T-cell (primary cell): ENCODE measurements at places on chromosomes 6 and 20. TPM values are rescaled to one million over a fixed set of nuclear protein-coding genes. Genes with fewer than 3 reads are reported as not detected.

The SCRT2 gene
- not detected for total RNA-seq

- DNase-seq = no peak
Observed at GRCh38 chr20:61123751-61124368, 128.2 kb upstream of the CDH4 start.

- DNase-seq = no peak
Observed at GRCh38 chr6:168518348-168518745, 77.4 kb downstream of the SMOC2 start.

DNA sequence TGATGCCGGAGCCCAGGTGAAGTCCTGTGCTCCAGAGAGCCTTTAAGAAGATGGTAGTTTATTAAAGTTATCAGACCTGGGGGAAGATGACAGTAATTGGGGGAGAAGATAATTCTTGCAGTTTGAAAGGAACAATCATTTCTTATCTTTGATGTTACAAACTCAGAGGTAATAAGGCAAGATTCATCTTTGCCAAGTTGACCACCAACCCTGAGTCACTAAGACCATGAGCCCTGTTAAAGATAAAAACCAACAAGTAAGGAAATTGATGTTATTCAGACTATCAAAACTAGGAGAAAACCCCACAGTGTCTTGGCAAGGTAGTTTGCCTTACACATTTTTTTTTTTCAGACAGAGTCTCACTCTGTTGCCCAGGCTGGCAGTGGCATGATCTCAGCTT lies 73.1 kb downstream of the MKKS start:
- no peak for DNase-seq

- no peak for DNase-seq
Observed at GRCh38 chr20:21516861-21517565, 3.1 kb upstream of the NKX2-2 start.

GRCh38 chr20:46204594-46205186 lies 86.6 kb downstream of the CD40 start:
- no peak for DNase-seq

DNA sequence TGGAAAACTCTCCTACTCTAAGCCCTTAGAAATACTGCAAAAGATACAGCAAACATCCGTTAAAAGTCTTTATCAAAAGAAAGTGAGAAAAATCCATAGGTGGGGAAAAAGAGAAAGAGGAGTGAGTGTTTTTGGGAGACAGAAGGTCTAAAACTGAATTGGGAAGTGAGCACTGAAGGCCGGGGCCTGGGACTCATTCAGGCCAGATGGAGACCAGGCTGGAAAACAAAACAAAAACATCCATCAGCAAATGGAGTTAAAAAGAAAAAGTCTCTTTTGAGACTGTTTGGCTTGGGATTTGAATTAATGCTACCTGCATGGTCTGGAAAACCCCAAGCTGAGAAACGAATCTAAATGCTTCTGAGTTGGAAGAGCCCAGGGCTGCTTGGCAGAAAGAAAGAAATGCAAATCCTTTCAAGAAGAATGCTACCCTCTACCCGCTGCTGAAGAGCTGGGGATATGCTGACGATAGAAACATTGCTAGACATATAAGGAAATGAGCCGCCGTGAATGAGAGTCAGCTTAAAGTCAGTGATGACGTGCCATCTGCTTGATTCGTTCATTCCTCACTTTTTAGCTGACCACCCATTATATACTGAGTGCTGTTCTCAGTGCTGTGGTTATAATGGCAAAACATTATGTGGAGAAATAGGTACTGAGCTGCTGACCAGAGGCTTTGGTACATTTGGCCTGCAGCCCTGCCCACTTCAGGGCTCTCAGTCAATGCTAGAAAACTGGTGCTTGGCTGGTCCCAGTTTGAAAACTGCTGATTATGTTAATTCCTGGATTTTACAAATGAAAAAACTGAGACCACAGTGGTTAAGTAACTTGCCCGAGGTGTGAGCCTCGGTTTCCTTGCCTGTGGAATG lies 28.0 kb upstream of the TULP4 start:
- DNase-seq = peak; percentile 30

DNA sequence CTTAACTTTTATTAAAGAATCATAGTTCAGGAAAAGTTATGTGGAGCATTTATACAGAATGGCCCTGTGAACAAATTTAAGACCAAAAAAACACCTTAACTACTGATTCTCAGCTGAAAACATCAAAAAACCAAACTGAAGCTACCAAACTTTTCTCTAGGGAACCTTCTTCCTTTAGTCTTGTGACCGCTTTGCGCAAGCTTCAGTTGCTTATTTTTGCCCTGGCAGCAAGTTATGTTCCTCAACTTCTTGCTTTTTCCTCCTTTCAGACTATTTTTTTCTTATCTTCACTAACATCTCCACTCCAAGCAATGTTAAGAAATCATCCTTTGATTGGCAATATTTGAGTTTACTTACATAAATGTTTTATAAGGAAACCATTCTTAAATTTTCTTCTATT lies 100.1 kb downstream of the MYB start:
- DNase-seq = no peak

DNA sequence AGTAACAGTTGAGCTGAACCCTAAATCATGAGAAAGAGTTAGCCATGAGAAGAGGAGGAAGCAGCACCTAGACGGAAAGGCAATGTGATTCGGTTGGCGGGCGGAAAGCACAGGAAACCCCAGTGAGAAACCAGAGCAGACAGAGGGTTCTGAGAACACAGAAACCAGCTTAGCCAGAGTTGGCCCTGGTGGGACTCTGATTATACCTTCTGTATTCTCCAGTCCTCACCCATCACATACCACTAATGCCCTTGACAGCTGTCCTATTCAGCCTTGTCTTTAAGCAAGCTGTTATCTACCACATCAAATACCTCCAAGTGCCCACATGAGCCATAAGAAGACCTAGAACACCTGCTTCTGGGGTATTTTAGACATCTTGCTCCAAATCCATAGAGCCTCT lies 58.9 kb upstream of the LRRC1 start:
- no peak for DNase-seq

The TAF4 gene
- total RNA-seq = 35.7 TPM

- no peak for DNase-seq
Observed at GRCh38 chr6:36339146-36339545, 2.5 kb upstream of the BNIP5 start.

DNA sequence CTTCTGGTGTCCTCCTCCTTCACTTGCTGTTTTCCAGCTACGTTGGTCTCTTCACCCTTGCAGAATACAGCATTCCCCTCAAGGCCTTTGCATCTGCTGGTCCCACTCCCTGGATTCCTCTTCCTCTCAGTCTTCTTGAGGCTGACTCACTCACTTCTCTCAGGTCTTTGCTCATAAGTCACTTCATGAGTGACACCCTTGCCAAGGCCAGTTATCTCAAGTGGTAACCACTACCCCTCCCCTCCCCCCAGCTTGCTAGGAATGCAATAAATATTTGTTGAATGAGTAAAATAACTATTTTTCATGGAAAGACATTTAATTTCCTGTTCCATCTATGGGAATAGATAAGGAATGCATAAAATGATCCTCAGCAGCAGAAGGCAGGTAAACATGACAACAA lies 131.7 kb downstream of the PLCB4 start:
- DNase-seq = no peak
